Smooth muscle cell of the brain vasculature (primary cell): ENCODE measurements at places on chromosomes 3 and 15.

DNA sequence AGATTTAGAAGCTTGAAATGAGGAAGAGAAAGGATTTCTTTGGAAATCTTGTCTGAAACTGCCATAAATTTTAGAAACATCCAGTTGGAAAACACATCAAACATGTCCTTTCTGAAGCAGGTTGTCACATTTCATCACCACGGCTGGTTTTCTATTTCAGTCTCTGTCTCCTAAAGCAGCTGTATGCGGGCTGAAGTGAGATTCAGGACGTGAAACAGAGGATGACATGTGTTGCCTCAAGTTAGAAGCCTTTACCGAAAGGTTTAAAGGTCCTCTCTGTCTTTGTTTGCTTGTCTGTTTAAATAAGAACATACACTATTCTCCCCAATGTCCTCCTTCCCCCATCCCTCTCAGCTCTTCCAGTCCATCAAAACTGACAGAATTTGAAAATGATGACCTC is 141.9 kb downstream of the SQOR start:
- no peak for DNase-seq

DNA sequence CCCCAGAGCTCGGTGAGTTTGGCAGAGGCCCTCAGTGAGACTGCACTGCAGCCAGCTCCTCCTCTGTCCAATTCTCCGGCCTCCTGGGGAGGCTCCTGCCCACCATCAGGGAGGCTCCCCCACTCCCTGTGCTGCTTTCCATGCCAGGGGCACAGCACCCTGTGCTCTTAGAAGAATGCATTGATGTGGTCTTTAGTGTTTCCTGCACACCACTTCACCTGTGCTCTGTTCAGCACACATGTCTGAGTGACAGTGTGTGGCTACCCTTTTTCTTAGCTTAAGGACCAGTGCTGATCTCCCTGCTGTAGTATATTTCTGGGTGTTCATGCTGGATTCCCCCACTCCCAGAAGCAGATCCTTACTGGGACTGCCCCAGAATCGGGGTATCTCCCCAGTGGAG is 36.2 kb upstream of the PRR20G start:
- DNase-seq = no peak

DNA sequence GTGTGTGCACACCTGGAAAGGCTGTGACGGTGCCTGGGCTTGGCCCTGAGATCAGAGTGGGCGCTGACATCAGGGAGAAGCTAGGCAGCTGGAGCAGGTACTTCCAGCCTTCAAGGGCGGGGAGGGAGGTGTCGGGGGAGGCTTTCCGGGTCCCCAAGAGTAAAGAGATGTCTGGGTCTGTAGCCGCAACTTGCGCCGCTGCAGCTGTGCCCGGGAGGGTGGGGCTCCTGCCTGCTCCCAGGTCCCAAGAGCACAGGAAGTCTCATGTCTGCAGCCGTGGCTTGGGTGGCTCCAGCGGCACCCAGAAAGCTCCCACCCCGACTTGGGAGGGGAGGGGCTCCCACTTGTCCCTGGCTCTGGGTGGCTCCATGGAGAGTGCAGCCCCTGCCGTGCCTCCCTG is 103.2 kb upstream of the BNIP2 start:
- DNase-seq = no peak

- DNase-seq = no peak
Observed at GRCh38 chr3:17003457-17003856, 118.7 kb downstream of the PLCL2 start.

GRCh38 chr3:158731938-158732855 is at the start of gene RARRES1:
Gene RARRES1 (minus strand): TSS chr3:158732457. CDS start chr3:158732415, 42 bp downstream.
- DNase-seq = no peak

GRCh38 chr3:105806359-105806758 is 62.5 kb downstream of the CBLB start:
- no peak for DNase-seq

DNA sequence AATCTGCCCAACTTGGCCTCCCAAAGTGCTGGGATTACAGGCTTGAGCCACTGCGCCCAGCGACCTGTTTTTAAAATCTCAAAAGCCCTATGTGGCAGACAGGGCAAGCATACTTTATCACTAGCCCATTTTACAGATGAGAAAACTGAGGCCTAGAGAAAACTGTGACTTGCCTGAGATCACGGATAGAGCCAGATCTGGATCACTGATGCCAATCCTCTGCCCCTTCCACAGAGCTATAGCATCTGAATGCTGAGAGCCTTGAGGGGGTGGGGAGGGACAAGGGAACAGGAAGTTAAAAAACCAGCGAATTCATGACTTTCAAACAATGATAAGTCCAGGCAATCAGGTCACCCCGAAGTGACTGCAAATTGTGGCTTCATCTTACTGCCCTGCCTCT is 7.3 kb downstream of the ANKRD63 start:
- DNase-seq = no peak

DNA sequence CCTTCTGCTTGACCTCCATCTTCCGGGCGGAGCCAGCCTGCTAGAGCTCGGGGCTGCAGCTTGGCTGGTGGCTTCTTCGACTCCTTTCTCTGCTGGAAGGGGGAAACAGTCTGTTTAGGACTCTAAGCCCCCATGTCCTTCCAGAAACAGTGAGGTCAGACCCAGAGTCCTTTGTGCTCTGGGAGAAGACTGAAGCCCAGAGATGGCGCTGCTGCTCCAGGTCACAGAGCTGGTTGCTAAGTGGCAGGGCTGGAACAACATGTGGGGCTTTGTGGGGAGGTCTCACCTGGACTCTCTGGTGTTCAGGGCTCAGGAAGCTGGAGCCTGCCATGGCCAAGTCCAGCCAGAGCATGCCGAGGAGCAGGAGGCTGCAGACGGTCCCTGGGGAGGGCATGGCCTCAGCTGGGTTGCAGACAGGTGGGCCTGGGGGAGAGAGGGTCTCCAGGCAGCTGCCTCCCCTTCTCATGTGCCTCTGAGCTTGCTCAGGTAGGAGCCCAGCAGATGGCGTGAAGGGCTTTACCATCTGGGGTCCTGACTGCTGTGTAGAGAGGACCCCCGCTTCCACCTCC is 2.9 kb downstream of the GHRL start:
- no peak for DNase-seq

DNA sequence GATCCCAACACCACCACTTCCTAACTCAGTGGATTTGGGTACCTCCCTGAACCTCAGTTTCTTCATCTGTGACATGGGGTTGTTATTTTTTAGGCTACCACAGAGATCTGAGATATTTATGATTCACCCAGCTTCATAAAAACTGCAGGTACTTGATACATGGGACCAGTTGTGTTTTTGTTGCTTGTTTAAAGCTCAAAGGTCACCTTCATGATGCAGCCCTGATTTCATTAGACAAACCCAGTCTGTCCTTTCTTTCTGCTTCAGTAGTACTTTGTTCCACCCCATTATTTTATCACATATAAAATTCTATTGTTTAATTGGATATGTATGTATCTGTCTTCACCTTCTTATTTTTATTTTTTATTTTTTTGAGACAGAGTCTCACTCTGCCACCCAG is 57.4 kb upstream of the C15orf61 start:
- DNase-seq = no peak

DNA sequence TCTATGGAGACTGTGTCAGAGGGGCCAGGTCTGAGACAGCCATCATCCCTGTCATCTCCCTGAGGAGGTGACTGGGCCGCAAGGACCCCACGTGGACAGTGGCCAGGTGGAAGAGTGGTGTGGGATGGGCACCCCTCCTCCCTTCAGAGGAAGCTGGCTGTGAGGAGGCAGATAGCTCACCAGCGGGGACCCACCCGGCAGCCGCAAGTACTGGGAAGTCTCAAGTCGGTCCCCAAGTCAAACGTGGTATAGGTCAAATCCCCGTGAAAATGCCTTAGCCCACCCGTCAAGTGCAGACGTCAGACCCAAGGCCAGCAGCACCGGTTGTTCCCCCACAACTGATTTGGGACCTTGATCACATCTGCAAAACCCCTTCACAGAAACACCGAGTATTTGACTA is 12.3 kb upstream of the KLF13 start:
- no peak for DNase-seq

DNA sequence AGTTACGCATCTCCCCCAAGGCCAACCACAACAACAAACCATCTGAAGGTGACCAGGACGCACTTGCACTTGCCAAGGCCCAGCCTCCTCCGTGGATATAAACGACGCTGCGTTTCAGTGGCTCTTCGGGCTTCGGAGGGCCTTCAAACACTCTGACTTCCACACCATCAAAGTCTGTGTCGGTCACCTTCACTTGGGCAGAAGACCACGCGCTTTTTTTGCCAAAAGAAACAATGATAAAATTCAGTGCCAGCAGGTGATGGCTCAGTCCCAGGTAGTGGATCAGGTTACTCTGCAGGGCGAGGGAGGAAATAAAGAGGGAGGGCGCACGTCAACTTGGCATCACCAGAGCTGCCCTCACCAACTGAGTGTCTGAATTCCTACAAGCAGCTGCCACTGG is 63.0 kb downstream of the NCEH1 start:
- no peak for DNase-seq

- no peak for DNase-seq
Observed at GRCh38 chr3:168843481-168843880, 747.8 kb upstream of the GOLIM4 start.

DNA sequence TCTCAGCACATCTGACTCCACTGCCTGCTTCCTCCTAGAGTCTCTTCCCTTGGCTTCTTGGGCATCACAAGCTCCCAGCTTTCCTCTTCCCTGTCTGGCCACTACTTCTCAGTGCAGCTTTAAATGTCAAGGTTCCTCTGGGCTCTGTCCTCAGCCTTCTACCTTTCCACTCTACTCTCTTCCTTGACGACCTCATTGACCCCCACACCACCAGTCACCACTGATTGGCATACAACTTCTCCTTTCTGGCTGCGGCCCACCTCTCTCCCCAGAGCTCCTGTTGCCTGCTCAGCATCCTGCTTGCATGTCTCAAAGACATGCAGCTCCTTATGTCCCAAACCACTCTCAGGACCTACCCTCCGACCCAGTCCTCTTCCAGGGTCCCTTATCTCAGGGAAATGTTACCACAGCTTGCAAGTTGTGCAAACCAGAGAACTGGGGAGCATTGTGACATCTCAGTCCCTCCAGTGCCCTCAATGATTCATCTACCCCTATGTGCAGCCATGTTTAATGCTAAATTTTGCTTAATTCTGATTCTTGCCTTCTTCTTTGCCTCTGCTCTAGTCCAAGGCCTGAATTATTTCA is 49.9 kb downstream of the TRPM1 start:
- no peak for DNase-seq

DNA sequence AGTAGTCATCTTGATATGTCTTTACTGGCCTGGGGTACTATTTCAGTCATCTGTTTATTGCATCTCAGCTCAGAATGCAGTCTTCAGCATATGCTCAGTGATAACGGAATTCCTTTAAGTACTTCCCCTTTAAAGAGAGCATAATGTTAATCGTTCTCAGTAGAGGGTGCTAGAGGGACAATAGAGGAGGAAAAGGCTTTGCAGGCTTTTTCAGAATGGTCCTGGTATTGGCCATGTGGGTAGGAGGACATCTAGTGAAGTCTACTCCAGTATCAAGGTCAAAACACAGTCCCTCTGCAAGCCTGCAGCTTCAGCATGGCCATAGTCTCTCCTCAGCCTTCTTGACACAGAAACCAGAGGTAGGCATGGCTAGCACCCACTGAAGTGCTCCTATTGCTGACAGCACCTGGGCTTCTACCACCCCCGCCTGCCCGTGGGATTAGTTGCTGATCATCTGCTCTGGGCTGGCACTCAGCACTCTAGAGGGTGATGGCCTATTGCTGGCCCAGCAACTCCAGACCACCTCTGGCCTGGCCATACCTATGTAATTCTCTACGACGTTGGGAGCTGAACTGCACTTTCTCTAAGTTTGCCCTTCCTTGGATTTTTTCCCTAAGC is 65.4 kb downstream of the KCNH8 start:
- no peak for DNase-seq

GRCh38 chr15:33445984-33446383 is 135.2 kb downstream of the RYR3 start:
- DNase-seq = no peak

- DNase-seq = no peak
Observed at GRCh38 chr3:77917225-77917624, 877.3 kb downstream of the ROBO2 start.

GRCh38 chr3:53350652-53351051 is 3.3 kb upstream of the DCP1A start:
- DNase-seq = no peak

- no peak for DNase-seq
Observed at GRCh38 chr15:36878684-36879262, 221.6 kb downstream of the MEIS2 start.

- no peak for DNase-seq
Observed at GRCh38 chr3:30311781-30312180, 294.6 kb upstream of the TGFBR2 start.

DNA sequence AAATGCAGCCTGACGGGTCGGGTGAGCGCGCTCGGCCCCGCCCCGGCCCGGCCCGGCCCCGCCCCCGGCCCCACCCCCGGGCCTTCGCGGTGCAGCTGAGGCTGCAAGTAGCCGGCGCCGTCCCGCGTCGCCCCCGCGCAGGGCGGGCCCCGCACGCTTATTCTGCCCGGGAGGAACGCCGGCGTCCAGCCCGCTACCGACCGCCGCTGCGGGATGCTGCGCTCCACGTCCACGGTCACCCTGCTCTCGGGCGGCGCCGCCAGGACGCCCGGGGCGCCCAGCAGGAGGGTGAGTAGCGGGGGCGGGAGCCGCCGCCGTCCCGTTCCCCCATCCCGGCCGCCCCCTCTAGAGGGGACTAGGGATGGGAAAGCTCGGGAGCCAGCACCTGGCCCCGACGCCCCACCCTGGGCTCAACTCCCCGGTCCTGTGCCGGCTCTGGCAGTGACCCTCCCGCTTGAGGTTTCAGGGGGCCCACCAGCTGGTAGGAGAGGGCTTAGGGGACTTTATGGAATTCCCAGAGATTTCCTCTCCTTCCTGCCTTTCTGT is at the start of gene MYZAP:
Gene MYZAP (plus strand): TSS at position 83 of the 546 bp plus-strand sequence. CDS start 131 bp downstream, at position 214.
- no peak for DNase-seq

GRCh38 chr3:101163554-101163953 is 156.8 kb downstream of the IMPG2 start:
- DNase-seq = no peak

DNA sequence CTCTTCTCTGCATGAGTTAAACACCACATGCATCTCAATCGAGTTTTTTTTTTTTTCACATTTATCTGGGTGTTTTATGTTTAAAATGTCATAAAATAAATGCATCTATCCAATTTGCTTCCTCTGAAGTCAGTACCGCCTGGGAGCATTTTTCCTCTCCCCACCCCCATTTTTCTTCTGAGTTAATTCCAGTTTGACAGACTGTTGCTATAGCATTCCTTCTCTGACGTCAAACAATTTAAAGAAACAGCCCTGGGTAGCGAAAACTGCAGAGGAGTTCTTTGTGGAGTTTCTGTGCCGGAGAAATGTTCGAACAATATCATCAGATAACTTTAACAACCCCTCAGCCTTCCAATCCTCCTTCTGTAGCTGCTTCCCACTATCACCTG is 900 bp upstream of the GNB4 start:
- peak; percentile 53 for DNase-seq
